T-helper 2 cell (primary cell): ENCODE measurements at places on chromosomes 1 and 21.

GRCh38 chr1:172180501-172181285, 239.8 kb upstream of the C1orf105 start:
- peak; percentile 89 for DNase-seq

- DNase-seq = no peak
Observed at GRCh38 chr1:2574350-2574749, 12.2 kb upstream of the PRXL2B start.

- no peak for DNase-seq
Observed at GRCh38 chr1:172054172-172054571, 212.9 kb downstream of the DNM3 start.

DNA sequence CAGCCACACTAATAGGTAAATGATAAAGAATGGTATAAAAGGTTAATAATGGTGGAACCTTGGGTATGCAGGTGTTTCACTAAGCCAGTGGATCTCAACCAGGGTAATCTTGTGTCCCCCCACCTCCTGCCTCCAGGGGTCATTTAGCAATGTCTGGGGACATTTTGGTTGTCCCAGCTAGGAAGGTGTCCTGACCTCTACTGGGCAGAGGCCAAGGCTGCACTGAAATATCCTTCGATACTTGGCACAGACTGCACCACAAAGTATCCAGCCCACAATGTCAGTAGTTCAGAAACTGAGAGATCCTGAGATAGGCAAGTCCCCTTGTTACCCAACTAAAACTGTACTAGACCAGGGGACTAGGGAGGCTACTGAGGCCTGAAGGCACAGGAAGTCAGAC, 113.6 kb upstream of the TIAM1 start:
- peak; percentile 15 for DNase-seq

GRCh38 chr1:64110924-64111777, 92.3 kb upstream of the UBE2U start:
- DNase-seq = no peak

DNA sequence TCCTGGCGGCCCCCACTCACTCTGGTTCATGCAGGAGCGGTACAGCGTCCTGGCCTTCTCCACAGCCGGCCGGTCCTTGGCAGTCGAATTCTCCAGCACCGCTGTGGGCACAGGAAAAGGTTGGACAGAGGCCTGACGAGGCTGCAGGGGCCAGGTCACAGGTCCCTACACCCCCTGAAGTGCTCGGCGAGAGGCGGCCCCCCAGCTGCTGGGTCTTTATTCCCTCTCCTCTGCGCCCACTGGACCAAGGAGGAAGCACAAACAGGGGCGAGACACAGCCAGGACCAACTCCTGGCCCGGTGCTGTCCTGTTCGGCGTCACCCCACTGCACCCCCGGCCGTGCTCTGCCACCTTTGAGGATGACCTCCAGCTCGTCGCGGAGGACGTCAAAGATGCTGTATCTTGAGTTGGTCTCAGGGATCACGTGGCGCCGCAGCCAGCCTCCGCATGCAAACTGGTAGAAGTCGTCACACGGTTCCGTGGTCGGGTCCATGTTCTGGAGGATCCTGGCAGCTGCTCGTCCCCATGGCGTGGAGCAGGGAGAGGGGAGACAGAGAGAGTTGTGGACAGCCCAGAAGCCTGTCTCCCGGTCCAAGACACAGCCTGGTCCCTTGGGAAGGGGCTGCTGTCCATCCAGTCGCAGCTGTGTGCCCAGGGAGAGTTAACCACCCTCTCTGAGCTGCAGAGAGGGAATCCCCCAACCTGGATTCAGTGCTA, 22.9 kb downstream of the PRXL2B start:
- DNase-seq = no peak

DNA sequence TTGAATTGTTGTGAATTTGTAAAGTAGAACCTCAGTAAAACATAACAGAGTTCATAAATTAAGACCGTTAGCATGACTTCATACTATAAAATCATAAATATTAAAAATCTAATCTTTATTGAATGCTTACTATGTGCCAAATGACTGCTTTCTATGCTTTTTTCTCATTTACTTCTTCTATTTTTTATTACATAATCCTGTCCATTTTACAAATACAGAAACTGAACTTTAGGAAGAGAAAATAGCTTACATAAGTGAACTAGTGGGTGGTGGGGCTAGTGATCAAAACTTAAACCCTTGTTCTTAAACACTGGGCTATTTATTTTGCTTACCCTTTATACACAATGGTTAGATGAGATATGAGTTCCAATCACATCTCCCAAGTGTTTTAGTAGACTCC, 122.3 kb downstream of the ZC3H11B start:
- no peak for DNase-seq

GRCh38 chr1:84988588-84988987, 8.3 kb downstream of the MCOLN2 start:
- no peak for DNase-seq

- no peak for DNase-seq
Observed at GRCh38 chr1:156862584-156862983, 1.9 kb downstream of the NTRK1 start.

DNA sequence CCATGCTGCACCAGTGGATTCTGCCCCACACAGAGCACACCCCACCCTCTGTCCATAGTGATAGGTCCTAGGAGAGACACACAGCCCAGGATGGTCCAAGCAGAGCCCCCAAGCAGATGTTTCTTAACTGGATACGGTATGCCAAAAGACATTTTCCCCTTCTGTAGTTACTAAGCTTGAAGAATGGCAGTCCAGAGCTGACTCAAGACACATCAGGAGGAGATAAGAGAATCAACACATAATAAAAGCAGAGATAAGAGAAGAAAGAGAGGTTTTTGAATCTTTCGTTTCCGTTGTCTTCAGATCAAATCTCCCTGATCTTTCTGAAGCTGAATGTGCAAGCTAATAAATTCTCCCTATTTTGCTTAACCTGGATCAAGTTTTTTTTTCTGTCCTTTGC, 21.8 kb upstream of the CASQ2 start:
- no peak for DNase-seq

- no peak for DNase-seq
Observed at GRCh38 chr21:33908760-33909159, 6.8 kb downstream of the ATP5PO start.

- DNase-seq = no peak
Observed at GRCh38 chr1:229249854-229250644, 20.9 kb upstream of the RAB4A start.

GRCh38 chr1:157115851-157116736, 16.5 kb upstream of the ETV3L start:
- DNase-seq = no peak

GRCh38 chr1:221718381-221719277, 23.3 kb downstream of the DUSP10 start:
- DNase-seq = no peak

DNA sequence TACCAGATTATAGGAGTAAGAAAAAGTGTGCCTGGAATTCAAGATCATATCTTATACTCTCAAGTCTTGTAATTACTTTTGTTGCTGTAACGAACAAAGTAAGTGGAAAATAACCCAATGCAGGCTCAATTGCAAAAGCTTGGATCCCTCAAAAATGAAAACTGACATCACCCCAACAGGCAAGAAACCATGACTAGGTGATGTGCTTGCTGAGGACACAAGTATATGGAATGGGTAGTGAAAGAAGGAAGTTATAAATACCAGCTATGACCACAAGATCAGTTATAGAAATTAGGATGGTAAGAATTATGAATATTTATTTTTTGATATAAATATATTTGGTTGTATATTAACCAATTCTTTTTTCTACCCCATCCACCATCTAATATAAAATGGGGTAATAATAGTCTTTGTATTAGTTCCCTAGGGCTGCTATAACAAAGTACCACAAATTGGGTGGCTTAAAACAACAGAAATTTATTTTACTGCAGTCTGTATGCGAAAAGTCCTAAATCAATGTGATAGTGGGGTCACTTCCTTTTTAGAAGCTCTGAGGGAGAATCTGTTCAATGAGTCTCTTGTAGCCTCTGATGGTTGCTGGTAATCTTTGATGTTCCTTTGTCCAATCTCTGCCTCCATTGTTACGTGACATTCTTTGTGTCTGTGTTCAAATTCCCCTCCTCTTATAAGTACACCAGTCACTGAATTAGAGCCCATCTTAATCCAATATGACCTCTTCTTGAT, 45.0 kb downstream of the DUSP10 start:
- DNase-seq = no peak

GRCh38 chr1:228314658-228315483, 91.8 kb downstream of the TRIM11 start:
- DNase-seq = no peak

DNA sequence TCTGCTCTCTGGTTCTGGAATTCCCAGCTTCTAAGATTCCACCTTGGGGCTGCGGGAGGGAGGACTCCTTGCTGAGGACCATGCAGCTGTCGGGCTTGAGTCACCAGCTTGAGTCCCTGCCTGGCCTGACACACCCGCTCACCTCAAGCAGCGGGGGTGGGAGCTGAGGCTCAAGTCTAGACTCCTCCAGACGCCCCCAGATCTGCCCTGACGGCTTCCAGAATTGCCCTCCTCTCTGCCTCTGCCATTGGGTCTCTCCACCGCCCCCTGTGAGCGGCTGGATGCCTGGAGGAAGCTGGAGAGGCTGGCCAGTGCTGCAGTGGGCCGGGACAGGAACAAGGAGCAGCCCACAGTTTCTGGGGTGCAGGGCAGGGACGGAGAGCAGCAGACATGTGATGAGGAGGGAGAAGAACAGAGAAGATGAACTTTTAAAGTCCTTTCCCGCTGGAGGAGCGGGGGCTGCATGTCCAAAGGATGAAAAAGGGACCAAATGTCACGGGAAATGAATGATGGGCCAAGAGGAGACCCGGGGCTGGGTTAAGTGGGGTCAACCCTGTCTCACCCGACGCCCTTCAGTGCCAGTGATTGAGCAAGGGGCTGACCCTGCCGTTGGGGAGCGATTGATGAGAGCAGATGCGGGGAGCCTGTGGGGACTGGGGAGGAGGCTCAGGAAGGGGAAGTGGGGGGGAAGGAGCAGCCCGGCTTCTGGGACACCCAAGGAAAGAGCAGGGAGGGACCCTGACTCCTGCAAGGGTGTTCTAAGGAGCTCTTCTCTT, 13.5 kb downstream of the CRABP2 start:
- no peak for DNase-seq

DNA sequence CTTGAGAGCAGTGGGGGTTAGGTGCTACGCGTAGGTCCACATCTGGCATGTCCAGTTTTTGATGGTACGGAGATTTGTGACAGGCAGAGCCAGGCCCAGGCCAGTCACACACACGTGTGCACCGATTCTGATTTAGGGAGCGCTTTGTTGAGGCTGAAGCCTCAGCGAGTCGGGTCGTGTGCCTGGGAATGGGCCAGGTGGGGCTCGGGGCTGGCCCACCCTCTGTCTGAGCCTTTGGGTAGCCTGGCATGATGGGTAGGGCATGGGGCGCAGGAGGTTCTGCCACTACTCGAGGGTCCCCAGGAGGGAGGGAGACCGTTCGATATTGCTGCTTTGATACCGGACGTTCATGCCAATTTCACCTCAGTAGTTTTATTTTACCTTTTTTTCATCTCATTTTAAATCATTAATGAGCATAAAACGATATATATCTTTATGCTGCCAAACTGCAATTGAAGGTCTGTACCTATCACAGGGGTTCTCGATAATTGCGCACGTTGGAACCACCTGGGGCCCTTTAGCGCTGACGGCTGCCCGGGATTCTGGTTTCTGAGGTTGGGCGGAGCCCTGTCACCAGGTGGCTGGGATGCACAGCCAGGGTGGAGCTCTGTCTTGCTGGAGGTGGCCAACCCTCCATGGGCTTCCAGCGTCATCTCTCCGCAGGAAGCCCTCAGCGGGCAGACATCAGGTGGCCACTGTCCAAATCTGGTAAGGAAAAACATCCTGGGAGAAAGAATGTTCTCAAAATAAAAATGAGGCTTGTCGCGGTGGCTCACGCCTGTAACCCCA, 71.9 kb downstream of the SCCPDH start:
- DNase-seq = no peak

GRCh38 chr1:19096990-19097389, 113.1 kb downstream of the UBR4 start:
- no peak for DNase-seq

DNA sequence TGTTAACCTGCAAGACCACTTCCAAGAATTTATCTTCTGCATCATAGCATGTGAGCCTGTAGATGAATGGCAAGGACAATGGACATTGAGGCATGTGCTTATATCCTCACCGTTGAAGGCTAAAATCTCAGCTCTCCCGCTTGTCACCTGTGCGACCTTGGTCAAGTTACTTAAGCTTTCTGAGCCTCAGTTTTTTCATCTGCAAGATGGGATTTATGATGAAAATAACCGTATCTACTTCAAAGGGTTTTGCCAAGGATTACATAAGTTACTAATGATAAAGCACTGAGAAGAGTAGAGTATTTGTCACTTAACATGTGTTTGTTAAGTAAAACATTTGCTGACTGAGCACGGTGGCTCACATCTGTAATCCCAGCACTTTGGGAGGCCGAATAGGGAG, 14.9 kb downstream of the RAP1GAP start:
- no peak for DNase-seq
